ENCODE measurements at places on chromosomes 11 and 22. TPM values are rescaled to one million over a fixed set of nuclear protein-coding genes. Genes with fewer than 3 reads are reported as not detected.

GRCh38 chr11:31114442-31114841 is 255.1 kb downstream of the DCDC1 start:
- no peak for DNase-seq

DNA sequence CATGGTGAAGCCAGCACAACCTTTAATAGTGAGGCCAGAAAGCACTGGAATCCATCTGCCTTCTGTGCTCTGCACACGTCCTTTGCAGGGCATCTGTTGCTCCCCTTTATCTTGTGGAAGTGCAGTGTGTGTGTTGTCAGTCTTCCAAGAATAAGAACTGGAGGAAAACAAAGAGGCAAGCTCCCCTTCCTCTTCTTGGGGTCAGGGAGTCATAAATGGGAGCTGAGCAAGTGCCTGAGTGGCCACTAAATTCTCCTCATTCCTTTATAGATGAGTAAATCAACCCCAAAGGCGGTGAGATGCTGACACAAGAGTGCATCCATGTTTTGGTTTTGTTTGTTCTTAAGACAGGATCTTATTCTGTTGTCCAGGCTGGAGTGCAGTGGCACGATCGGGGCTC is 38.3 kb downstream of the WT1 start:
- DNase-seq: no peak

DNA sequence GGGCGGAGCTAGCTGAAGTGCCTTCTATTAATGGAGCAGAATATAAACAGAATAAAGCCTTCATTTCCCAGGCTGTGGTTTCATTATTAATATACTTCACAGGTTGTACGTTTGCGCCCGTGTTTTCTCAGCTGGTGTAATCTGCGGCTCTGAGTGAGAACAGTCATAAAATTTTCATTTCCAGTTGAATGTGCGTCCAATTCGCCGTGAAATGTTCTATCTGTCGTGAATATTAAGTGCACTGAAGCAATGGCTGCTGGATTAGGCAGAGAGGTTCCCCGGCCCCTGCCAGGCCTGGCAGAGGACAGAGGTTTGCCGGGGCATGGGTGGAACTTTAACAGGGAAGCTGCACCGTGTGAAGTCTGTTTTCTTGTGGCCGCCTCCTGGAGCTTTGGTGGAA is 874.4 kb downstream of the NTM start:
- no peak for DNase-seq

DNA sequence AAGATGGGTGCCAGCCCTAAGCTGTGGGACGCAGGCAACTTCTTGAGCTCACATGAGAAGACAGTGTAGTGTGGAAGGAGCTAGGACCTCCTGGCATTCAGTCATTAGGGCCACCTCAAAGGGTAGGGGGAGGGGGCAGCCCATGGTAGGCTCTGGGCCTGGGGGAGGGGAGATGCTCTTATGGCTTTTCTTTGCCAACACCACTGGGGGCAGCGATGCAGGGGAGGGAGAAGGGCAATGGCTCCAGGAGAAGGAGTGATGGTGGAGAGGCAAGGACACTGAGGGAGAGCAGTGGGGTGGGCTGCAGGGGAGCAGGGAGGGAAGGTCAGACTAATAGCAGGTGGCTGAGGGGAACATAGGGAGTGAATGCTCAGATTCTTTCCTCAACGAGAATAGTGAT is 63.3 kb upstream of the SUSD2 start:
- no peak for DNase-seq

DNA sequence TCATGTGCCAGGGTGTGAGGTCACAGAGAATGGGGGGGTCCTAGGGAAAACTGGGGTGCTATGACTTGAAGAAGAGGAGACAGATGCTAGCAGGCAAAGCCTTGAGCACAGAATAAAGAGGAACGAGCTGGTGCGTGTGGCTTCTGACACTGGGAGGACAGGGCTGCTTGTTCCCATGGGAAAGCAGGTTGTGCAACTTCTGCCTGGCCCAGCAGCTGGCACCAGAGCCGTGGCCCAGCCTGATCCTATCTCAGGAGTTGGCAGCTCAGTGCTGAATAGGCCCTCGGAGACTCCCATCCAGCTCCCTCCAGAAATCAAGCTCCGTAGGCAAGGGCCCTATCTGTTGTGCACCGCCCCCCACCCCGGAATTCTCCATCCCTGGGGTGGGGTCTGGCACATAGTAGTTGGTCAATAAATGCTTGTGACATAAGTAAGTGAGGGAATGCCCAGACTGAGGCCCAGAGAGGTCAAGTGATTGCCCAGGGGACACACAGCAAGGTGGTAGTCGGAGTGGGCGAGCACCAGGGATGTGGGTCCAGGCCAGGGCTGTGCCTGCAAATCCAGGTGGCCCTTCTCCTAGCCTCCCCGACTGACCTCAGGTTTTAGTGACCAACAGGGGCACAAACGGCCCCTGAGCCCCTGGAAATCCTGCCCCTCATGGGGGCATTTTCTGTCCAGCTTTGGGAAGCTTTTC is 19.5 kb upstream of the FADD start:
- DNase-seq: no peak

DNA sequence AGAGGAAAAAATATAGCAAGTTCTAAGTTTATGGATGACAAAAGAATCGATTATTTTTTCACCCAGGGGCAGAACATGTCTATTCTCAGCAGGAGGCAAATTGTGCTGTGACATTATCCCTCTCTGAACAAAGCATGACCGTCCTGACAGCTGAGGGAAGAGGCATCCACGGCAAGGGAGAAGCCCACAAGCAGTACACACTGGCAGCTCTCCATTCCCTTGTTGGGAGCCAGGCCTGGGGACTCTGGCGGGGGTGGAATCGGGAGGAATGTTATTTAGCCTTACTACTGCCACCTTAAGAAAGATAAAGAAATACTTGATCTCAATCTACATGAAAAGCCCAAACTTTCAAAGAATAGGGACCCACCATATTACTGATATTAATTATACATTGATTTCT is 3.4 kb downstream of the KIRREL3 start:
- DNase-seq: no peak

- no peak for DNase-seq
Observed at GRCh38 chr11:117230286-117230961, 1.4 kb downstream of the PCSK7 start.

GRCh38 chr11:115151010-115151409 is 353.2 kb downstream of the CADM1 start:
- no peak for DNase-seq

DNA sequence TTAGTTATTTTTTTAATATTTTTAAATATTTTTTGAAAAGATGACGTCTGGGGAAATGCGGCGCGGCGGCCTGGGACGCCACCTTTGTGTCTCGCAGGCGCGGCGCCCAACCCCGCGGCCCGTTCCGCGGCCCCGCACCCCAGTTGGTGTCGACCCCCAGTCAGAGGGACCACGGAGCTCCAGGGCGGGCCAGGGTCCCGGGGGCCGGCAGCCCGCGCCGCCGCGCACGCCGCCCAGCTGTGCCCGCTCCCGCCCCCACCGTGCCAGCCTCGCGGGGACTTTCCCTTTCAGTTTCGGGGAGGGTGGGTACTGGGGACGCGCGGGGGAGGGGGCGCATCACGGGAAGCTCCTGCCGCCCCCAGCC is 1.6 kb downstream of the CCND1 start:
- peak; percentile 73 for DNase-seq

DNA sequence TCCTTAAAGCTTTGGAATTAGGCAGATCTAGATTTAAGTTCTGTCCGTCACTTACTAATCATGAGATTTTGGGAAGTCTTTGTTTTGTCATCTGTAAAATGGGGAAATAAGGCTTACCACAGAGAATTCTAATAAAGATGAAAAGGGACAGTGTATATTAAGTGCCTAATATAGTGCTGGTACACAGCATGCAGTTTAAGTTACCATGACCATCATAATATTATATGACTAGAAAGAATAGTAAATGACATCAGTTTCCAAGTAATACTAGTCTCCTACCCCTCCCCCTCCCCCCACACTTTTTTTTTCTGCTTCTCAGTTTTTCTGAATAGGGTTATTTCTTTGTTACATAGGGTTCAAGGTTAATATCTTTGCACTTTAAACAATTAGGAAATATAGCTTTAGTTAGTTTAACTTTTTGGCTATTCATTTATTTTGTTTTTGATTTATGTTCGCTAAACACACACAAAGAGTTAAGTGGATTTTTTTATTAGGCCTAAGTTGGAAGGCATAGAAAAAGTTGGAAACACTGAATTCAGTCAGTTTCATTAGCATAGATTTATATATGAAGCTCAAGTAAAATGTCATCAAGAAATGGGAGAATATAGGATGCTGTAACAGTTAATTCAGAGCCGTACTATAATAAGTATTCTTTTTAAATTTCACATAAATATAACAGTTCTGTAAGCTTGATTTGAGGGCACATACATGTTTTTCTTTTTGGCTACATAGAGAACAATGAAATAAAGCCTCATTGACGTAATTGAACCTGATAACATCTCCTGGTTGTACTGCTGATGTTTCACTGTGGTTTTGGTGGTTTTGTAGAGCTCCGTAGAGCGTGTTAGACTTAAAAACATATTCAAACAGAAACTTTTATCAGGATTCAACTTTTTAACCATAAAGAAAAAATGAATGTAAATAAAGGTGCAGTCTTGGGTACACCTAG is 121.2 kb downstream of the PDE3B start:
- DNase-seq: no peak

GRCh38 chr11:35089666-35090065 is 49.3 kb upstream of the CD44 start:
- DNase-seq: no peak

DNA sequence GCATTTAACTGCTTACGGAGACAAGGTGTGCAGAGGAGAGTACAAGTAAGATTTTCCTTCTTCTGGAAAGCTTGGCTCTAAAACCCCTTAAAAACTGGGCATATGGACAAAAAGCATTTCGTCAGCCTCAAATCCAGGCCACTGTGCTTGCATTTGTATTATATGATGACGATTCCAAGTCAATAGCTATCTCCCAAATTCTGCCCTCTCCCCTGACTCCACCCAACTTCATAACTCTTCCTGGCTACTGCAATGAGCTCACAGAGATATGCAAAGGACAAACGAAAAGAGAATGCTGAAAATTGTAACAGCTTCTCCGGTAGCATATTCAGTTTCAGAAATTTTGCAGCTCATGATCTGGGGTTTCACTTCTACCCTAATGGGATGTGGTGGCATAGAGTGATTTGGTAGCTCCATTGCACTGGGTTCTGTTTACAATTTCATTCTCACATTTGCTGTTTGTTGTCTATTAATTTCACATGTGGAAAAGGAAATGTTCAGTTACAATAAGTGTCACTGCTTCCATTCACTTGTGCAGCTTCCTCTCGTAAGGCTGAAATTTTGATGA is 45.6 kb upstream of the CHRM4 start:
- DNase-seq: no peak

- no peak for DNase-seq
Observed at GRCh38 chr11:110621826-110622225, 90.4 kb downstream of the ARHGAP20 start.

- no peak for DNase-seq
Observed at GRCh38 chr22:49429066-49429465, 398.6 kb downstream of the BRD1 start.

GRCh38 chr22:35681454-35682052 is 33.3 kb downstream of the APOL6 start:
- DNase-seq: no peak

- DNase-seq: no peak
Observed at GRCh38 chr22:32900886-32901635, 99.6 kb downstream of the TIMP3 start.

DNA sequence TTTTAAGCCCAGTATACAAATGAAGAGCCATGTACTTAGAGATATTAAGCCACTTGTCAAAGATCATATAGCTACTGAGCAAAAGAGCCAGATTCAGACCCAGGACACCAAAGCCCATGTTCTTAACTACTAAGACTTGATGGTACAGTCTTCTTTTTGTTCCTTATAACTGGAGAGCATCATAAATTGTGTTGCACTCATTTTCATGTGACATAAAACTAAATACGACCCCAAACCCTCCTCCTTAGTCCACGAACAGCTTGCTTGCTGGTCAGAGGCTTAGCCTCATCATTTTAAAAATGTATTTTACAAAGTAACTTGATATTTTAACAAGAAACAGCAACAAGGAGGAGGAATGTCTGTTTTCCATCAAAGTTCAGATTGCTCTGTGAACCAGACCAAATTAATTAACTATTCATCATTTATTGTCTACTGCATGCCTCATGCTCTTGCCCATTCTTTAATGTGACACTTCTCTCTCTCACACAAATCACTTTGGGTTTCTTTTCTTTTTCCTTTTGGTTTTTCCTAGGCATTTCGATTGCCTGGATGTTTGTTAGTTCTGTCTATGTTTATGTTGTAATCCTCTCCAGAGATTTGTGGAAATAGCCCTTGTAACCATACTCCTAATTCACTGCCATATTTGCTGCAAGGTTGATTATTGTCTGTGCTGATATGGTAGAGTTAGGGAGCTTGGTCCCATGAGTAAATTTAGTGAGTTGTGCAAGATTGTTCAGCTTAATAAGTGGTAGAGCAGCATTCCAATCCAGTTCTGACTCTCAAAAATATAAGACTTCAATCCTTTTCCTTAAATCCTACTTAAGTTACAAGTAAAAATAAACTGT is 8.4 kb upstream of the ARHGAP20 start:
- DNase-seq: no peak

DNA sequence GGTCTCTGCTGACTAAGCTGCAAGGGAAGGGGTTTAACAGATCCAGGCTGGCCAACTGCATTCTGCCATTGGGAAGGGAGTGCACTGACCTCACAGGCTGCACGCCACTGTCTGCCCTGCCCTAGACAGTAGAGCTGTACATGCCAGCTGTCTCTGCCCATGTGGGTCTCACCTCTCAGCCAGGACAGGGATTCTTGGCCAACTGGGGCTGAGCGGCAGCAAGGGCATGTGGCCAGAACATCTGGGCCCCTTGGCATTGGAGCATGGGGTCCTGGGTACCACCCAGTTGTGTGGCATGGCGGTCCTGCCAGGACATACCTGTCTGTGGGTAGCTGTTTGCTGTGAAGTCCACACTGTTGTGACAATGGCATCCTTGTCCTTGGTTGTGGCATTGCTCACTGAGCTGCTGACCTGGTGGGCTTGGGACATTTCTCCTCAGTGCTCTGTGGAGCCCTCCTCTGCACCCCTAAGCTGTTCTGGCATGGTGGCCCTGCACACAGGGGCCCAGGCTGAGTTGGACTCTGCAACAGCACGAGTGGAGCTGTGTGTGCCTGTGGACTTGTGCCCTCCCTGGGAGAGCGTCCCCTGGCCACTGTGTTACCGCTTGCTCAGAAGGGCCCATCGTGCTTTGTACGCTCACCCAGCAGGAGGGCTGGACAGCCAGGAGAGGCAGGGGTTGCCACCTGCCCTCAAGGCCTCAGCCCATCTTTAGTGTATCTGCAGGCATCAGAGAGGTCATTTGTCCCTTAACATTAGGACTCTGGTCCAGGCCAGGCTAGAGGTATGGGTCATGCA is 46.7 kb downstream of the MED15 start:
- no peak for DNase-seq

The TRIM6 gene
- 4.6 TPM for total RNA-seq

The PHF21B gene
- total RNA-seq: not detected

The SLC22A25 gene
- total RNA-seq: not detected

The ASCL2 gene
- total RNA-seq: 8.1 TPM

The APOL4 gene
- total RNA-seq: 4.3 TPM

The OR52D1 gene
- not detected for total RNA-seq

The SART1 gene
- total RNA-seq: 60.2 TPM

The NCR3LG1 gene
- 16.7 TPM for total RNA-seq

The SCARF2 gene
- total RNA-seq: 8.7 TPM

The KIF18A gene
- total RNA-seq: 4.3 TPM

The ANGPTL5 gene
- 0.16 TPM for total RNA-seq

The ROBO4 gene
- total RNA-seq: 8.4 TPM
